ENCODE measurements at places on chromosomes 5 and 9.
A peak's percentile ranks its signal among the peaks of the same experiment; 100 is the strongest.

- DNase-seq, result no peak
These were observed 45.9 kb downstream of the PSD2 start for GRCh38 chr5:139841549-139841948.

DNA sequence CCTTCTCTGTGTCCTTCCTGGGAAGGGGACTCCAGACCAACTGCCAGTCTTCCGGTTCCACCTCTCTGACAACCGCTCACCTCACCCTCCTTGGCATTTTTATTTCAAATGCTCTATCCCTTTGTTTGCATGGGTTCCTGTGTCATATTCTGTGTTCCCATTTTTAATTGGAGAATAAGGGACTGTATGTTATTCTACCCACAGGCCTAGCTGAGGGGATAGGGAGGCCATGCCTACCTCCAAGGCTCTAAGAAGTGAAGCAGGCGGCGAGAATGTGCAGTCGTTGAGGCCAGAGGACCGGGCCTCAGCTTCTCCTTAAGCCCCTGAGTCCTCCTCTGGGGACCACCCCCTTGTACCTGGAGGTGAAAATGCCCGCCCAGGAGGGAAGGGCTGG, 936 bp upstream of the WDR5 start:
- DNase-seq, result no peak

- no peak for DNase-seq
These were observed 1243.0 kb upstream of the CDH9 start for GRCh38 chr5:28281351-28281750.

- no peak for DNase-seq
These were observed 210.4 kb upstream of the SLC30A5 start for GRCh38 chr5:68883436-68883835.

GRCh38 chr5:172833686-172834414, at the start of gene ERGIC1:
Gene ERGIC1, plus strand, starts transcription at chr5:172834251. Its CDS starts 163 bp downstream, at chr5:172834414.
- DNase-seq, result peak; percentile 87

GRCh38 chr9:85038061-85038460, 368.5 kb downstream of the NTRK2 start:
- DNase-seq, result no peak

DNA sequence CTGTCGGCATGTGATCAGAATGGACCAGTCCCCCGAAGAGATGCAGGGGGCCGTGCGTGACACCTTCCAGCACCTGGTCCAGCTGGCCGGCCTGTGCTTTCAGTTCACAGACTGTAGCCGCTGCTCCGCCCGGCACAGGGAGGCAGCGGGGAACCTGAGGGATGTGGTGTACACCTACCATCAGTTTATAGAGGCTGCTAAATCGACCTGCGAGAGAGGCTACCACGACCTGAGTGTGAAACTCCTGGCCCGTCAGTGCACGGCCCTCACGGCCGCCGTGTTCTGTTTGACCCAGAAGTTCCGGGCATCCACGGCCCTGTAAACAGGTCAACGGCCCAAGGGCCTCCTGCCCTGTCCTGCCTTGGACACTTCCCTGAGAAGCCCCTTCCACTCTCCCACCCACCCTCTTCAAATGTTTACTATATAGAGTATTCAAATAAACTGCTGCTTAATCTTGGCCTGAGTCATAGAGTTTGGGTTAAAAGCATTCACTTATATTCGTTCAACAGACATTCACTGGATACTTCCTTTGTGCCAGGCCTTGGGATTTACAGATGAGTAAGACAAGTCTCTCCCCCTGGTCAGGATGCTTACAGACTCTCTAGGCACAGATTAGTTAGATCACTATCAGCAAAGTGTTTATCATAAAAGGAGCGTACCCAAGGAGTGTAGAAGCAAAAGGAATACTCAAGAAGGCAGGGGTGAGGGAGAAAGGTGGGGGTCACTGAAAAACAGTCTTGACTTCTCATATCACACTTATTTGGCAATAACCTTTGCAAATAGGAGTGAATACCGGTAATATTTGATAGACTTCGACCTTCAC, 6.9 kb upstream of the TRMT10B start:
- no peak for DNase-seq

- DNase-seq, result no peak
These were observed 242.6 kb upstream of the PAPPA start for GRCh38 chr9:115910959-115911358.

- DNase-seq, result no peak
These were observed 87.4 kb downstream of the ERCC6L2 start for GRCh38 chr9:95962936-95963335.

GRCh38 chr5:19655627-19656026, 332.4 kb downstream of the CDH18 start:
- DNase-seq, result no peak

DNA sequence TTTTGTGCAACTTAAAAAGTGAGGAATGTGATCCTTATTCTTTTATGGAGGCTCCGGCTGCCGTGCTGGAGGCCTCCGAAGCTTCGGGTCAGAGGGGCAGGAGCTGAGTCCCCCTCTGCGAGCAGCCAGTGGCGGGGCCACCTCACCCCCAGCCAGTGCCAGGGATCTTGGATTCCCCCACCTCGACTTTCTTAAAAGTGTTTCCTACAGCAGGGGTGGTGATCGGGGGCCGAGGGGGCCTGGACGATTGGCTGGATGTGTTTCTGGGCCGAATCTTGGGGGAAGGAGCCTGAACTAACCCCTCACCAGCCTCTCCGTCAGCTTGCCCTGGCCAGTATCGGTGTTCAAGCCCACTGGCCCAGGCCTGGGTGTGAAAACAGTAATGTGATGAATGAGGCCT, 92.2 kb upstream of the LMX1B start:
- DNase-seq, result no peak

GRCh38 chr5:83312663-83313062, 158.9 kb upstream of the VCAN start:
- no peak for DNase-seq

Measured in NAMALWA (cell line).